ENCODE measurements at places on chromosomes 7 and 10. TPM values are rescaled to one million over a fixed set of nuclear protein-coding genes. Genes with fewer than 3 reads are reported as not detected.

- no peak for DNase-seq
These were observed 28.3 kb downstream of the TBATA start for GRCh38 chr10:70756700-70757360.

CLEC5A gene
- not detected for total RNA-seq

DNA sequence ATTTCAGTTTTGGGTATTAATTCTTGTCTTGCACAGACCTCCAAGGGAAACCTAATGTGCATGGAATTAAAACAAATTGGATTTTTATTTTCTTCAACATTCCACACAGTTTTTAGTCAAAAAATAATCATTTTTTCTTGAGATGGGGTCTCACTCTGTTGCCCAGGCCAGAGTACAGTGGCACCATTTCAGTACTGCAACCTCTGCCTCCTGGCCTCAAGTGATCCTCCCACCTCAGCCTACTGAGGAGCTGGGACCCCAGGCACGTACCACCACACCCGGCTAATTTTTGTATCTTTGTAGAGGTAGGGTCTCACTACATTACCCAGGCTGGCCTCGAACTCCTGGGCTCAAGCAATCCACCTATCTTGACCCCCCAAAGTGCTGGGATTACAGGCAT is 4.9 kb downstream of the BAIAP2L1 start:
- DNase-seq = no peak

DNA sequence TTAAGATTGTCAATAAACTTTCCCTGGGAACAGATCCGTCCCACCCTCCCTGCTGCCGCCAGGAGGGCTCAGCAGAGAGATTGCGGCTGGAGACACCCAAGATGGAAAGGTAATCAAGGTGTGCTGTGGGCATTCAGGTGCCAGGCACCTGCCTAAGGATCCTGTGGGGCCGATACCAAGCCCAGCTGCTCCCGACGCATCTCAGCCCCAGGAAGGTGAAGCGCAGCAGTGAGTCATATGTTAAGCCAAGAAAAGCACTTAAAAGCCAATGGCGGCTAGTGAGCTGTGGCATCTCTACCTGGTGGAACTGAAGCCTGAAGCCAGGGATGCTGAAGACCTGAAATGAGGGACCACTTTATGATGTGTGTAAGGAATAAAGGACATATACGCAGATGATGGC is 6.1 kb downstream of the WDR86 start:
- DNase-seq = peak; percentile 7

DNA sequence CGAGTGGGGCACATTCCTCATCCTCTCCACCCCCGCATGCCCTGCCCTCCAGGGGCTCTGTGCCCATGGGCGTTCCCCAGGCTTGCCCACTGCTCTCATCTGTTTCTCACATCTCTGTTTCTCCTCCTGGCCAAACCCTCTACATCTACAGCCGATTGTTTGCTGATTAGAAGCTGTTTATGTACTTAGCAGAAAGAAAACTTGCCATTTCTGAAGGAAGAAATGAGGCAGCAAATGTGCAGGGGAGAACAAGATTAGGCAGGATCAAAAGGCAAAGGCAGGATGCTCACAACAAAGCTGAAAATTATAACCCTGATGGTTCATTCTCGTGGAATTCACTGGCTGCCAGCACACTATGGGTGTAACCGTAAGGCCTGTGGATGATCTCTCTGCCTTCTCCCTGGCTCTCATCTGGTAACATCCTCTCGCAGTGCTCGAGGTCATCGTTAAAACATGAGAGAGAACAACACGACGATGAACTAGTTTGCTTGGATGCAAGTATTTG is 111.6 kb upstream of the KLF14 start:
- peak; percentile 91 for DNase-seq

DNA sequence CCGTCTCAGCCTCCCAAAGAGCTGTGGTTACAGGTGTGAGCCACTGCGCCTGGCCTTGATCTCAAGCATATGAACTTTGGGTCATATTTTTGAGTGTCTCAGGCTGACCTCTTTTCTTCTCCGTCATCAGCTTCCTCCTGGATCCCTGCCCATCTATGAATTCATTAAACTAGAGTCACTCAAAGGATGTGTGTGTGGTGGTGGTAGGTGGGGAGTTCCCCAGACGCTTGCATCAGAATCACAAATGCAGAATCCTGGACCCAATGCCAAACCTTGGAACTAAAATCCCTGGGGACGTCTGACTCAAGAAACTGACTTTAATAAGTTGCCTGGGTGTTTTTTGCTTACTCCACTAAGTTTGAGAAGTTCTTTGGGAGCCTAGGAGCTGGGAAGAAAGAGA is 6.7 kb upstream of the CREB5 start:
- DNase-seq = peak; percentile 98

GRCh38 chr7:130887957-130888371 is 154.0 kb upstream of the KLF14 start:
- DNase-seq = no peak

LRRD1 gene
- 0.41 TPM for total RNA-seq

- peak; percentile 71 for DNase-seq
These were observed 100.2 kb downstream of the GPR85 start for GRCh38 chr7:112986256-112987031.

FEZF1 gene
- total RNA-seq = not detected

CHN2 gene
- 0.81 TPM for total RNA-seq

JMJD1C gene
- 120 TPM for total RNA-seq

ZFAND4 gene
- total RNA-seq = 9.1 TPM

SERPINE1 gene
- total RNA-seq = 23.1 TPM

- DNase-seq = no peak
These were observed 2.3 kb downstream of the CDH23 start for GRCh38 chr10:71398976-71399375.

DNA sequence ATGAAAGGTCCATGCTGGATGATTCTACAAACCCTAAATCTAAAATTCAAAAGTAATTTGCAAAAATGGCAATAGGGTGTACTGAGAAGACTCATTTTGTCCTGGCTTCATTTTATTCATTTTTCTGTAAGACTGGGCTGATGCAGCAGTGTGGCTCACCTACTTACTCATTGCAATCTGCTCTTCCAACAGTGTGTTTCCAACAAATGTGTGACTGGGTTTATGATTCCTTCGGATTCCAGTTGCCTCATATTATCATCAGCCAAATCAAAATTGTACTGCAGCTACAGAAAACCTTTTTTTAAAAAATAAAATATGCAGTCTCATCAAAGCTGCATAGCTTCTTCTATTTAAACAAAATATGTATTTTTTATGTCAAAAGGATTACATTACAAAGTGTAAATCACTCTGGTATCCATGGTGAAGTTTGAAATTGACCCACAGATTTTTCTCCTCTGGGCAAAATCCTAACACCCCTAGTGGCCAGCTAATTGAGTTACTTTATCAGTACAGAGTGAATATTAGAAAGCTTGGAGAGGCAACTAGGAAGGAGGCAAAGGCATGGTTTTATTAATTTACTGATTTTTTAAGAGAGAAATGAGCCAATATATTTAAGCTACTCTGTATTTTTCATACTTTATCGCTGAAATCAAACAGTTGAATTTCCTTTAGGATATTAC is 390.3 kb downstream of the MAGI2 start:
- DNase-seq = peak; percentile 3

DNA sequence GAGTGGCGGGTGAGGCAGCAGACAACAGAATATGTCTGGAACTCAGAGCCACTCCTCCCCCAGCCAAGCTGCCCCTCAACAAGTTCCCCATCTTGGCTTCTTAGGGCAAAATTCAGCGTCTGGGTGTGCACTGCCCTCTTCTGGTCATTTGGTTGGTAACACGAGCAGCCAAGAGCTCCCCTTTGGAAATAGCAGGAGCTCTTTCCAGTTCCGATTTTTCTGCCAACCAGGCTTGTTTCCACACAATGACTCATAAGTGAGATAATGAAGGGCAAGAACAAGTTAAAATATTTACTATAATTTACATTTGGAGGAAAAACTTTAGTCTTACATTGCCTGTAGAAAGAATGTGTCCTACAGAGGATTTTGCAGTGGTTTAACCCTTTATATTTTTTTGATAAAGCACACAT is 70.5 kb downstream of the ADCYAP1R1 start:
- peak; percentile 96 for DNase-seq

ATG9B gene
- total RNA-seq = 0.98 TPM

GRCh38 chr7:35780070-35780469 is 20.8 kb upstream of the SEPTIN7 start:
- no peak for DNase-seq

Measured in fibroblast of the aortic adventitia (primary cell).